ENCODE measurements at places on chromosomes 13 and 19. TPM values are rescaled to one million over a fixed set of nuclear protein-coding genes. Genes with fewer than 3 reads are reported as not detected.

- no peak for DNase-seq
These were observed 930 bp upstream of the PDE4C start for GRCh38 chr19:18226956-18227780.

- no peak for DNase-seq
These were observed 257.8 kb upstream of the IPO5 start for GRCh38 chr13:97695684-97696083.

GRCh38 chr19:37572203-37572602, 22.4 kb downstream of the ZNF571 start:
- peak; percentile 63 for DNase-seq

GRCh38 chr19:37329686-37330085, 41.2 kb upstream of the ZNF527 start:
- DNase-seq = no peak

GRCh38 chr19:6772866-6773322, 386 bp downstream of the VAV1 start:
- no peak for DNase-seq

DNA sequence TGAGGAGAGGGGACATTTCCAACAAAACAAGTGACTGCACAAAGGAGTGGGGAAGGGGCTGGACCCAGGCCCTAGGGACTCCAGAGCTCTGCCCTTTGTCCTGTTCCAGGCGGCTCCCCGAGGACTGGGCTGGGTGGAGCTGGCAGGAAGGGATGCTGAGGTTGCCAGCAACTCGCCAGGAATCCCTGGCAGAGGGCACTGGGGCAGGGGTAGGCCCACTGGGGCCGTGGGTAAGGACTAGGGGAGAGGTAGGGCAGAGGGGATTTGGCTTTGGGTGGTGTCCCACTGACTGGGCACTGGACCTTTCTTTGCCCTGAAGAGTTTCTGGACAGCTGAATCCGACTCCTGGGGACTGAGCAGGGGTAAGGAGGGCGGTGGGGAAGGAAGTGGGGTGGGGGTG, 7.9 kb downstream of the LIPE start:
- no peak for DNase-seq

DNA sequence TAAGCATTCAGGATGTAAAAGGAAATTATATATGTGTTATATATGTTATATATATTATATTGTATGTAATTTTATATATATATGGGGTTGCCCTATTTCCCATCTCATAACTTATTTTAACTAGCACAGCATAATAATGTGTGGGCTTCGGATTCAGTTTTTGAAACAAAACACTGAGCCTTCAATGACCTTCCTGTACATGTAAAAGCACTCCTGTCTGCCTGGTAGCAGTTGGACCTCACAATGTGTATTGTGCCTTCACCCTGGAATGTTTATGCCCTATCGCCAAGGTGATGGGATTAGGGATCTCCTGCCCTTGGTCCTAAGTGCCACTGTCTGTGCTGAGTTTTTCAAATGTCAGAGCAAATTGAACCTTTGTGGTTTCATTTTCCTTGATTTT, 968.8 kb downstream of the TUBA3C start:
- DNase-seq = no peak

GRCh38 chr13:37369616-37370015, 229.0 kb downstream of the POSTN start:
- DNase-seq = peak; percentile 10

DNA sequence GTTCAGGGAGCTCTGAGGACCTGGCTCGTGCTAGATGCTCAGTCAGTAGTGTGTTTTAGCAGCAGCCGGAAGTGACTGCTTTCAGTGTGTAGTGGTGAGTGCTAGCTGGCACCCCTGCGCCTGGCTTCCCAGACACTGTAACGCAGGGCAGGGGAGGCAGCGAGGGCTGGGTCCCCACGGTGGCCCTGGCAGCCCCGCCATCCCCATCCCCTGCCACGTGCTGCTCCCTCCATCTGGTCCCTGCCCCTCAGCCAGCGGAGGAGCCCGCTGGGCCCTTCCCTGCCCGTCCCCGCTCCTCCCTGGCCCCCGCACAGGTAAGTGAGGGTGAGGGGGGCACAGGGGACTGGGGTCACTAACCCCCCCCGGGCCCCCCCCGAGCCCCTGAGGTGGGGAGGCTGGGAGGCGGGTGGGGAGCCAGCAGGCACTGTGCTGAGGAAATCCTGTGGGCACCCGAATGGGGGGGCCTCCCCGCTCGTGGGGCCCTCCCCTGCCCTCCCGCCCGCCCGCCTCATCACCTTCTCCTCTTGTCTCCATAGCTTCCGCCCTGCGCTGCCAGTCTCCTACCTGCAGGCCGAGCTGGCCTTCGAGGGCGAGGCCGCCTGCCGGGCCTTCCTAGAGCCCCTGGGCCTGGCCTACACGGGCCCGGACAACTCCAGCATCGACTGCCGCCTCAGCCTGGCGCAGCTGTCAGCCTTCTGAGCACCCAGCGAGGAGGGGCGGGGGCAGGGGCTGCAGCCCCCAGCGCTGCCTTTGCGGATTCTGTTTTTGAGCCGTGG, 3.2 kb downstream of the LENG9 start:
- no peak for DNase-seq

LHB gene
- total RNA-seq = not detected

OVOL3 gene
- not detected for total RNA-seq

PNMA8B gene
- not detected for total RNA-seq

AP1M2 gene
- total RNA-seq = 119 TPM

PRODH2 gene
- not detected for total RNA-seq
